ENCODE measurements at places on chromosomes 2 and 18. TPM values are rescaled to one million over a fixed set of nuclear protein-coding genes. Genes with fewer than 3 reads are reported as not detected.

Gene STRADB
- 21.8 TPM for total RNA-seq

Gene SP9
- not detected for total RNA-seq

Gene OTOS
- not detected for total RNA-seq

Gene EML6
- total RNA-seq = 0.16 TPM

Gene ALLC
- total RNA-seq = not detected

Gene C2orf66
- 0.25 TPM for total RNA-seq

Gene HDAC4
- total RNA-seq = 30.4 TPM

Gene GALR1
- total RNA-seq = not detected

Gene PID1
- not detected for total RNA-seq

Gene SKOR2
- 0.14 TPM for total RNA-seq

Gene ARHGAP28
- total RNA-seq = not detected

Gene BMPR2
- 10.8 TPM for total RNA-seq

Gene LYPD6B
- not detected for total RNA-seq

Gene FASTKD2
- total RNA-seq = 37.0 TPM

Gene ZNF521
- total RNA-seq = not detected

Gene C2orf80
- total RNA-seq = not detected

Gene IL1RL1
- total RNA-seq = 0.26 TPM

Gene FAHD2B
- total RNA-seq = 21.0 TPM

Gene NEUROD1
- total RNA-seq = not detected

Gene UGT1A5
- total RNA-seq = not detected

Gene MYO7B
- total RNA-seq = 1.5 TPM

Gene GAD1
- total RNA-seq = 6.5 TPM
